ENCODE measurements at places on chromosomes 2 and 18. TPM values are rescaled to one million over a fixed set of nuclear protein-coding genes. Genes with fewer than 3 reads are reported as not detected.

ZSCAN30 gene
- 31.8 TPM for total RNA-seq

KLHL29 gene
- 13.4 TPM for total RNA-seq

DARS1 gene
- total RNA-seq, result 59.8 TPM

- no peak for DNase-seq
Observed at GRCh38 chr18:62323483-62324180, 1.5 kb upstream of the TNFRSF11A start.

DNA sequence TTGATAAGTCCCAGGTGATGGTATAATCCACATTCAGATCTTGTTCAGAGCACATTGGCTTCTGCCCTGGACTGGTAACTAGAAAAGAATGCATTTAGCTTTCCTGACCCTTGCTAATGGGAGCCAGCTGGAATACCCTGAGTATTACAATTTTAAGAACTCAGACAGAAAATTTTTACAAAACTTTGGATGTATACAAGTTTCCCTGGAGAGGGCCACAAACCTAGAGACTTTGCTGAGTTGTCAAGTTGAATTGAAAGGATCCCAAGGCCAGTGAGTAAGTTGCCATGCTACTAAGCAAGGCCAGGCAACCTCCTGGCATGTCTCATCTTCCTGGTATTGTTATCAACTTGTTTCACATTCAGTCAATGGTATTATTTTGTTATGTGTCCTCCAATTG, 20.0 kb upstream of the NABP1 start:
- DNase-seq, result no peak

DNA sequence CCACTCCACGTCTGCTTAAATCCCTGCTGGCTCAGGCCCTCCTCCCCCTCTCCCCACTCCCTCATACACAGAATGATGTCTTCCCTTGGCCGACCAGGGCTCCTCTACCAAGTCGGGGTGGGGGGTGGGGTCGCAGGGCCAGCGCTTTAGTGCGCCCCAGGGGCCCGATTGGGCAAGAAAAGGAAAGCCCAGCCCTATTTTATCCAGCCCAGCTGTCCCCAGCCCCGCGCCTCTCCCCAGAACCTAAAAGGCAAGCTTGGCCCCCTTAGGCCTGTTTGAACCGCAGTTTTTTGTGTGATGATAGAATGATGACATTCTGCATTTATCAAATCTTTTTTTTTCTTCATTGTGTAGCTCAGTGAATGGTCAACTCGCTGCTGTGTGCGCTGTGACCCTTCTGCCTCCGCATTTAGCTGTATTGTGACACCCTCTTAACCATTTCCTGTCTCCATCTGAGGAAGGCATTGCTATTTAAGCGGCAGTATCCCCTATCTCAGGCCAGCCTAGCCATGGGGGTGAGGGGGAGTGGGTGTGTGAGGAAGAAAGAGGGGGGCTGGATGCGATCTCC, 231.4 kb downstream of the HAUS1 start:
- DNase-seq, result peak; percentile 69

DNA sequence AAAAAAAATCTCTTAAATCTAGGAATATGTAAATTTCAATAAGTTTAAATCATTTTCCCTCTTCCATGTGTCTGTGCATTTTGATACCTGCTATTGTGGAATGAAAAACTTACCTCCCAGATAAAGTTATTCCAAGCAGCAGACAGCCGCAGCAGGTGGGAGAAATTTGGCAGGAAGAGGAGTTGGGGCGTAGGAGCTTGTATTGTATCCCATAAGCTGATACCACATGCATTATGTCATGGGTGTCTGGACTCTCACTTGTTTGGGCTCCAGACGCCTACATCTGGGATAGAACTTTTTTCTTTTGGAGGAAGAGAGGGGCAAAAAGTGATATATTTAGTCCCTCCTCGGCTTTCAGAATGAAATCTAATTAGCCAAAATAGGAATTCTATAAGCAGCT, 59.3 kb upstream of the TCF4 start:
- no peak for DNase-seq

DNA sequence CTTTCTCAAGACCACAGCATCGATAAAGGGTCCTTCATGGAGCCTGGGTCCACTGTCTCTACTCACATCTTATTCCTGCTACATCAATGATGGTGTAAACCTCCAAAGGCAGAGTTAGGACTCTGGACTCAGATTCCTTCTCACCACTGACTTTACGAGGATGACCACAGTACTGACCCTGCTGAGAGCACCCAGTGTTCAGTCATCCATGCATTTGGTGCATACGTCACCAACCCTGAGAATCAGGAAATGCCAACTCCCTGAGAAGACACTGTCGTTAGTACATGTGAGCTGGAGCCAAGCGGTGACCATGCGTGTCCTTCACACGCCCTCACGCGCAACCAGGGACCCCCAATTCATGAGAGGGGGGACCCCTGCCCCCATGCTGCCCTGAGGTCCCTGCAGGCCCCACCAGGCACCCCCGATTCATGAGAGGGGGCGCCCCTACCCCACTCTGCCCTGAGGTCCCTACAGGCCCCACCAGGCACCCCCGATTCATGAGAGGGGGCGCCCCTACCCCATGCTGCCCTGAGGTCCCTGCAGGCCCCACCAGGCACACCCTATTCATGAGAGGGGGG, 178.4 kb upstream of the TPO start:
- DNase-seq, result no peak

GRCh38 chr18:59690996-59691395, 6.2 kb downstream of the CCBE1 start:
- no peak for DNase-seq
